ENCODE measurements at places on chromosomes 2 and 18.

DNA sequence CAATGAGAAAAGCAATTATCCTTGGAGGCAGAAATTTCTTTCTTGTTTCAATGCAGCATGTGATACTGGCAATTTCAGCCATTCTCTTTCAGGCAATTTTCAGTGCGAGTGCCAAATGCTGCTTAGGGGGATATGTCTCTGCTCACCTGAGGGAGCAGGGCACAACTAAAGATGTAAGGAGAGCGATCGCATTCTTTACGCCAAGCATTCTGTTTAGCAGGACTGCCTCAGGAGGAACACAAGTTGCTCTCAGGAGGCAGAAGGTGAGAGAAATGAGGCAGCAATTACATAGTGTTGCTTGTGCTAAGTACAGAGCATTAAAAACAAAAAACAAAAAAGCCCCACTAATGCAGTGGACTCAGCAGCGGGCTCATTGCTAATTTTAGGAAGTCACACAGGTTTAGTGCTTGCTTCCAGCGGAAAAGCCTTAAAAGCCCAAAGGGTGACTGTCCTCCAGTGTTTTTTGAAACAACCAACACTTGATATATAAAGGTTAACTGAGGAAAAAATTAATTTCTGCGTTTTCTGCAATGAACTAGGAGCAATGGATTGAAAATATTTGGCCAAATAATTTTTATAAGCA, 116.9 kb downstream of the METTL8 start:
- no peak for DNase-seq

DNA sequence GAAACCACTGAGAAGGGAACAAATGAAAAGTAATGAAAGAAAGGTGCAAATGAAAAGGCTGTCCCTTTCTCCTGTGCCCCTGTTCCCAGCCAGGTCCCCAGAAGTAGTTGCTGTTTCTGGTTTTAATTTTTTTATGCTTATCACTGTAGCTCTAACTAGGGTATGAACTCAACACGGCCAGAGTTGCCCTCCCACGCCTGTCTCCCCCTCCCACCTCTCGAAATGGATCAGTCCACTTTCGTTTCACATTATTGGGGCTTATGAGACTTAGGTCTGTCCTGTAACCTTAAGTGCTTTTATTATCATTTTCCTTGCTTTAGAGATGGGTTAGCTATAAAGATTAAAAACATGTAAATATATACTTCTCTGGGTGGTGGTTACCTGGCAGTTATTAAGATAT, 8.6 kb downstream of the RBFA start:
- DNase-seq: no peak

GRCh38 chr2:128779301-128780095, 460.8 kb upstream of the HS6ST1 start:
- no peak for DNase-seq

- DNase-seq: no peak
Observed at GRCh38 chr18:74862094-74862493, 264.4 kb downstream of the ZNF407 start.

DNA sequence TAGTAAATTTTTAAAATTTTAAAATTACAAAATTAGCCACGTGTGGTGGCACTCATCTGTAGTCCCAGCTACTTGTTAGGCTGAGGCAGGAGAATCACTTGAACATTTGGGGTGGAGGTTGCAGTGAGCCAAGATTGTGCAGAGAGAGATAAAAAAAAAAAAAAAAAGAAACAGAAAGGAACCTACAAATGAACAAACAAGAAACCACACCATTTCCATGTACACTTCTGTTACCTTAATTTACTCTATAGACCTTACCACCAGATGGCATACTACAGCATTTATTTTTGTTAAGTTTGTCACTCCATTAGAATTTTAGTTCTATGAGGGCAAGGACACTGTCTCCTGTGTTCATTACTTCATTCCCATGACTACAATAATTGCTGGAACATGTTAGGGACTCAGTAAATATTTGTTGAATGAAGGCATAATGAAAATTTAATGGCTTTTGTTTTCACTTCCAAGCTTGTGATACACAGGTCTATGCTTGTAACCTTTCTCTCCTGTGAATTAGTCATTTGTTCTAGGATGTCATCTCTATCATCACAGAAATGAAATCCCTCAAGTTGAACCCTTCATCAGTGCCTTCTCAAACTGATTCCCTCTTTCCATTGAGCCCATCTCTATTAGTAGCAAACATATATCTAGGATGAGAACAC, 76.0 kb downstream of the ARHGAP15 start:
- DNase-seq: no peak

- no peak for DNase-seq
Observed at GRCh38 chr2:184053326-184053725, 545.0 kb upstream of the ZNF804A start.

- DNase-seq: peak; percentile 30
Observed at GRCh38 chr18:48948112-48949049, 2.4 kb downstream of the SMAD7 start.

- no peak for DNase-seq
Observed at GRCh38 chr2:174503161-174503809, 16.5 kb upstream of the GPR155 start.

- DNase-seq: no peak
Observed at GRCh38 chr2:165827921-165828276, 33.9 kb upstream of the GALNT3 start.

GRCh38 chr2:193703411-193703810, 1508.7 kb upstream of the TMEFF2 start:
- no peak for DNase-seq

GRCh38 chr2:212147921-212148513, 390.6 kb downstream of the ERBB4 start:
- DNase-seq: peak; percentile 2
